ENCODE measurements at places on chromosomes 16 and 17. TPM values are rescaled to one million over a fixed set of nuclear protein-coding genes. Genes with fewer than 3 reads are reported as not detected.

ZNF750 gene
- total RNA-seq: not detected

ACAP1 gene
- 26.4 TPM for total RNA-seq

BCO1 gene
- total RNA-seq: not detected

G6PC1 gene
- total RNA-seq: not detected

APOH gene
- not detected for total RNA-seq

CENPX gene
- 20.1 TPM for total RNA-seq

ALDH3A1 gene
- 0.23 TPM for total RNA-seq

DNA sequence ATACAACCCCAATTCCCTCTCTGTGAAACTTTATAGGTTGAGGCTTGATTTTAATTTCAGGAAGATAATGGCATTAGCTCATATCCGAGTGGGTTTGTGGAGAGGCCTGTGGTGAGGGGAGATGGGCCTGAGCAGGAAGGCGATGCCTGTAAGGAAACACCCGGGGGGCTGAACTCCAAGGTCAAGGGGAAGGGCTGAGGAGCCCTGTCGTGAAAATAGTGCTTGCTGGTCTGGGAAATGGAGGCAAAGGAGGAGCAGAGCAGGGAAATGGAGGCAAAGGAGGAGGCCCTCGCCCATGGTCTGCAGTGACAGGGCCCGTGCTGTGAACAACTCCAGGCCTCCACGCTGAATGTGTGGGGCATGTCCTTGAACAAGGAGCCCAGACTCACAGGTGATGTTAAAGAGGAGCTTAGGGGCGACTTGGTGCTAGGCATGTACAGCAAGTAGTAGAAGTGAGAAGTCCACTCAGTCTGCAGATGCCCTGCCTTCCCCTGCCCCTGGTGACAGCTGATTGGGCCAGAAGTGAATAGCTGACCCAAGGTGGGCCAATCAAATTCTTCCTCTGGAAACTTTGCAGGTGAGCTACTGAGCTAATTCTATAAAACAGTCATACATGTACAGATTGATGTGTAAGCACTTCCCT lies 38.1 kb downstream of the MRPS23 start:
- no peak for DNase-seq

DNA sequence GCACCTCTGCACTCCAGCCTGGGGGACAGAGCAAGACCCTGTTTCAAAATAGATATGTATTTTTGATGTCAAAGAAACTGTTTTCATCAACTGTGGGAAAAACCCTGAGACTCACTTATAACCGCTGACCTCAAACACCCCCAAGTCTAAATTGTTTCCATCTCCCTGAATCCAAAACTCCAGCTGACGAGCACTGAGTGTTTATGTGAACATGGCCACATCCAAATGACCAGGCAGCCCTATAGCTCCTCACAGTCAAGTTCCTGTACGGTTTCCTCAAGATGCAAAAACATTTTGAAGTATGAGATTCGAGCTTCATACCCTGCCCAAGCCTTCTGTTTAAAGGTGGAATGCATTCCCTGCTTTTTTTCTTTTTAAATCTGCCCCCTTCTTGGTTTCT lies 45.3 kb upstream of the ZCCHC14 start:
- no peak for DNase-seq

GRCh38 chr17:17552351-17553216 lies 38.9 kb downstream of the PEMT start:
- DNase-seq: peak; percentile 62

DNA sequence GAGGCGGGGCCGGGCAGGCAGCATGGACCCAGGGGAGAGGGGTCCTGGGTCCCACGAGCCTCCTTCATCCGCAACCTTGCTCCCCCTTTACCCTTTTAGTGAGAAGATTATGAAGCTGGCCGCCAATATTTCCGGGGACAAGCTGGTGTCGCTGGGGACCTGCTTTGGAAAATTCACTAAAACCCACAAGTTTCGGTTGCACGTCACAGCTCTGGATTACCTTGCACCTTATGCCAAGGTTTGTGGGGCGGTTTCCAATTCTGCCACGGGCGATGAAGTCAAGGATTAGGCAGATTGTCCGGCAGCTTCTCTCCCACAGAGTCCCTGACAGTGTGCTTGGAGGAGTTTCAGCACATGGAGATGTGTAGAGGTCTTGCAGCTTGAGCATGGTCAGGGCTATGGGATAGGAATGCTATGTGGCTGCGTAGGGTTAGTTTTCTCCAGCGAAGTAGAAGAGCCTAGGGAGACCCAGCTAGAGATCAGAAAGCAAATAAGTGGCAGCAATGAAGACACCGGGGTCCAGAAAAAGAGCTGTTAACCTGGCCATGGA lies 598 bp downstream of the NIP7 start:
- no peak for DNase-seq

- DNase-seq: peak; percentile 38
These were observed at the start of gene SDK2 for GRCh38 chr17:73644145-73645049. SDK2 (minus strand) TSS chr17:73644445; CDS start chr17:73644088, 357 bp downstream.

GRCh38 chr16:80100186-80100585 lies 440.6 kb upstream of the DYNLRB2 start:
- peak; percentile 22 for DNase-seq

DNA sequence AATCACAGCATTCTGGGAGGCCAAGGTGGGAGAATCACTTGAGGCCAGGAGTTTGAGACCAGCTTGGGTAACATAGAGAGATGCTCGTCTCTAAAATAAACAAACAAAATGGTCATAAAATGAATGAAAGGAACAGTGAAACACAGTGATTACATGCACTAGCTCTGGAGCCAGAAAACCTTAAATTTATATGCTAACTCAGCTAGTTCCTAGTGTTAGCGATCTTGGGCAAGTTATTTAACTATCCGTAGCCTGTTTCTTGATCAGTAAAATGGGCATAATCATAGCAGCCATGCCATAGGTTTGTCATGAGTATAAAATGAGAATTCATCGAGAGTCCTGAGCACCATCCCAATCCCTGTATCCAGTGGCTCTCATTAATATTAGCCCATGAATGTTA lies 271.0 kb downstream of the GRIN2A start:
- DNase-seq: no peak

DNA sequence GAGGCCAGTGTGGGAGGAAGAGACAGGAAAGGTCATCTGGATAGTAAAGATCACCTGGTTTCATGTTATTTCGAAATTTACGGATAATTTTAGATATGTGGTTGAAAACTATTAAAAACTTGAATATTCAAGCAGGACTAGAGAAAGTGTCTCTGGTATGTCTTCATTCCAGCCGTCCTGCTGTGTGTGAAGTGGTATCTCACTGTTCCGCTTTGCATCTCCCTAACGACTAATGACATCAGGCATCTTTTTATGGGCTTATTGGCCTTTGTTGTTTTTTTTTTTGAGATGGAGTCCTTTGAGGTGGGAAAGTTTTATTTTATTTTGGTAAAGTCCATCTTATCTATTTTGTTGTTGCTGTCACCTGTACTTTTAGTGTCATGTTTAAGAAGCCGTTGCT lies 214.4 kb upstream of the CHMP6 start:
- no peak for DNase-seq

- DNase-seq: peak; percentile 2
These were observed 5.2 kb downstream of the TLCD2 start for GRCh38 chr17:1705004-1705403.

GRCh38 chr17:55898195-55898594 lies 147.3 kb downstream of the PCTP start:
- DNase-seq: no peak

- DNase-seq: no peak
These were observed 12.2 kb upstream of the RPH3AL start for GRCh38 chr17:364766-365165.

DNA sequence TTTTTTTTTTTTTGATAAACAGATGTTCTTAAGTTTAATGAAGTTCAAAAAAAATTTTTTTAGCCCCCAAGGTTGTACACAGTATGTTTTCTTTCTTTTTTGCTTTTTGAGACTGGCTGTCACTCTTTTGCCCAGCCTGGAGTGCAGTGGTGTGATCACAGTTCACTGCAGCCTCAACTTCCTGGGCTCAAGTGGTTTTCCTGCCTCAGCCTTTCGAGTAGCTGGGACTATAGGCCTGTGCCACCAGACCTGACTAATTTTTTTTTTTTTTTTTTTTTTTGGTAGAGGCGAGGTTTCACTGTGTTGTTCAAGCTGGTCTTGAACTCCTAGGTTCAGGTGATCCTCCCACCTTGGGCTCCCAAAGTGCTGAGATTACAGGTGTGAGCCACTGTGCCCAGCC lies 12.8 kb downstream of the ITGAE start:
- DNase-seq: no peak

DNA sequence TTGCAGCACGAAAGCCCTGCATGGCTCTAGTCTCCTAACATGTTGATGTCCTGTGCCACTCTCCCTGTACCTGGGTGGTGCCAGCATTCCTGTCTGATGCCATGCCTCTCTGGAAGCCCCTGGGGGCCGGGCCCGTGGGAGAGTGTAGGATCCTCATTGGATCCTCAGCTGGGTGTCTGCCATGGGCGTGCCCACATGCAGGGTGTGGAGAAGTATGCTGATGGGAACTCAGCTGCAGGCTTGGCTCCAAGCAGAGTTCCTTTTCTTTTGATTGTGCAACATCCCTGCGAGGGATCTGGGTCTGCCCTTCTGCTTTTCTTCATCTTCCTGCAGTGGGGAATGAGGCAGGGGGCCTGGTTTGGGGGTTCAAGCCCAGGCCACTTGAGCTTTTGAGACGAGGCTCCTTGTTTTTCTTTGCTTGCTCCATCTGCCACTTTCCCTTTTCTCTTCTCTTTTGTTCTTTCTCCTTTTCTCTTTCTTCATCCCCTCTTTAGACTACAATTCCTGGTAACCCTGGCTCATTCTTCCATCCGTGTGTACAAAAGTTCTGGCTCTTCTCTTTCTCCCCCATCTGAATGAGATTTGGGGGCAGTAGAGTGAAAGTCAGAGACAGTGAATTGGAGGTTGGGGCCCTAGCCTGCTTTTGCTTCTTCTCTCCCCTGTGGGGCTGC lies 32.9 kb downstream of the KSR1 start:
- peak; percentile 94 for DNase-seq

- DNase-seq: no peak
These were observed 14.4 kb upstream of the CDIPT start for GRCh38 chr16:29877266-29877961.

DNA sequence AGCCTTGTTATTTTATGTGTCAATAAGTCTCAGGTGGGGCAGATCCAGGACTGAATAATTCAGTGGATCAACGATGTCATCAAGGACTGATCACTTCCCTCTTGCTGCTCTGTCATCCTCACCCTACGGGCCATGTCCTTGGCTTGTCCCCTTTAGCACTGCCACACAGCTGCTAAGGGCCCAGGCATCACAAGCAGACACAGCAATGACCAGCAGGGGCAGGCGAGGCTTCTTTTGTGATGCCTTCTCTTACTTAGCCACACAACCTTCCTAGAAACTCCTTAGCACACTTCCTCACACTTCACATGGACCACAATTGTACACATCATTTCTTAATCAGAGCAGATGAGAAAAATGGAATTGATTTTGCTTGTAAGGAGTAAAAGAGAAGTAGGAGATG lies 356.3 kb upstream of the SOX9 start:
- DNase-seq: no peak

DNA sequence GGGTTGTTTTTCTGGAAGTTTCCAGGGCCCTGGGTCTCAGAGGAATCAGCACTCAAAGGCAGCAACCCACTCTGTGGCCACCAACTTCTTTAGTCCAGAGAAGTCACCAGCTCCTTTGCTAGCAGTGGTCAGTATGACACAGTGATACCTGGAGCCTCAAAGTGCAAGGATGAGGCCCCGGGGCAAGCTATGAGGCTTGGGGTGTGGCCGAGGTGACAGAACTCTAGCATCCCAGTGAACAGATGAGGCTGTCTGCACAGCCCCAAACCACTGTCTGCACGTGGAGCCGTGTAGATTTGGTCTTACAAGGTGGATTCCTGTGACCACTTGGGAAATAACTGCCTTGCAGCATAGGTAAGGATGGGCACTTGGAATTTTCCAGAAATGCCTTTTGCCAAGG lies 24.9 kb downstream of the TEKT5 start:
- DNase-seq: no peak

GRCh38 chr17:5952518-5952917 lies 117.7 kb upstream of the WSCD1 start:
- DNase-seq: no peak

DNA sequence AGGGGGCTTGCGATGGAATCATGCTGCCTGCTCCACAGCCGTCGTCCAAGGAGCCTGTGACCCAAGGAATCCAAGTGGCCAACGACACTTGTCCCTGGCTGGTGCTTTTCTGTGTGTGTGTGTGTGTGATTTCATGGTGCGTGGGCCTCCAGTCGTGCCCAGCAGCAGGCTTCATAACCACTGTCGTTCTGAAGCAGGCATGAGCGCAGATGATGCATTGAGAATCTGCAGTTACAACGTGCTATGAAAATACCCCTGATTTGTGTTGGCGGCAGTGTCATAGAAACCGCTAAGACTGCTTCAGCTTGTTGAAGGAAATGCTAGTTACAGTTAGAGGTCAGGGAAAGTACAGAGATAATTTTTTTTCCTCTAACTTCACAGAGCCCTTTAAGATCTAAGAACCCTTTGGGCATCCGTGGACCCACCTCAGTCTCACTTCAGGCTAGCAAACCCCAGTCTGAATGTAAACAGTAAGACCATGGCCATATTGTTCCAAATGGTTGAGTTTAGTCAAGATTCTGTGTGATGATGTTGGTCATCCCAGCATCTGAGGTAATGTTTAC lies 15.6 kb downstream of the C16orf90 start:
- DNase-seq: no peak

DNA sequence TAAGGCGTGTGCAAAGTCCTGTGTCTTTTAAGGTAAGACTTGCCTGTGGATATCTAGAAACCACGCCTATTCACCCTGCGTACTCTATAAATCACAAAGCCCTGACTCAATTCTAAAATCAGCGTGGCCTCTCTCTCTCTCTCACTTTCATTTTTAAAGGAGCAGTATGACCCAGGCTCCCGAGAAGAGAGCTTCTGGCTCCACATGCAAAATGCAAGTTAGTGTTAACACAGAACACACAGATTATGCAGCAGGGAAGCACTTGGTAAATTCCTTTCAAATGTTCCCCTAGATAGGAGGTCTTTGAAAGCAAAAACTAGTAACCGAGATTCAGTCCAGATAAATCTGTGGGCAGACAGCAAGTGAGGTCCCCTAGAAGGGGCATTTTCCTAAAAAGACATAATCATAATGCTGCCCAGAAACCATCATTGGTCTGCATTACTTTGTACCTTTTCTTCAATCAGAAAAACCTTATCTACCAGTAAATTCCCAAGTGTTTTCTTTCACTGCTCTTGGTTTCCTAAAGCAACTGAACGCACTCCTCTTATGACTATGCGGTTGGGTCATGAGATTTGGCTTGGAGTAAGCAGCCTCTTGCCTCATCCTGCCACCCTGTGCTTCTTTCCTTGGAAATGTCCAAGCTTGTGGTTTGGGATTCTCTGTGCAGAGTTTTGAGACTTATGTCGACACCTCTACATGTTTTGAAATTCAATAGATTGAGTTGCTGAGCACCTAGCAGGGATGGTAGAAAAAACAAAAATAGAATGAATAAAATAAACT lies 31.7 kb upstream of the KCNJ2 start:
- DNase-seq: no peak
